ENCODE measurements at places on chromosomes 12 and 14. TPM values are rescaled to one million over a fixed set of nuclear protein-coding genes. Genes with fewer than 3 reads are reported as not detected.

DDX47 gene
- 59.2 TPM for total RNA-seq

SSPN gene
- 2.5 TPM for total RNA-seq

DNA sequence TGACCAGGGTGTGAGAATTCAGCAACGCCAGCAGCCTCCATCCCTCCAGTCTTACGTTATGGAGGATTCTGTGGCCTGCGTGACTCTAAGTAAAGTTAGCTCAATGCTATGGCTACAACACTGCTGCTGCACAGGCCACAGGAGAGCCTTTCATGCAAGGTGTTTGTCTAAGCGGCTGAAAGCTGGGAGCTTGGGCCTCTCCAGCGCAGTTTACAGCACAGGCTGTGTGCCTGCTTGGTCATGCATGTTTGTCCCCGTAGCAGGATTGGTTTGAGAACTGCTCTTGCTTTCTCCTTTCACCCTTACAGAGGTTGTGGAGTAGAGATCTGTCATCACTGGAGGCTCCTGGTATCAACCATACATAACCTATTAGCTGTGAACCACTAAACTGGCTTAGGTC, 113.1 kb upstream of the TMCC3 start:
- H3K4me3 ChIP-seq, result no peak overlapping the region
- no peak overlapping the region for H3K27ac ChIP-seq
- no peaks in the 10 kb centered on the region for H3K36me3 ChIP-seq
- no peak for DNase-seq

DNA sequence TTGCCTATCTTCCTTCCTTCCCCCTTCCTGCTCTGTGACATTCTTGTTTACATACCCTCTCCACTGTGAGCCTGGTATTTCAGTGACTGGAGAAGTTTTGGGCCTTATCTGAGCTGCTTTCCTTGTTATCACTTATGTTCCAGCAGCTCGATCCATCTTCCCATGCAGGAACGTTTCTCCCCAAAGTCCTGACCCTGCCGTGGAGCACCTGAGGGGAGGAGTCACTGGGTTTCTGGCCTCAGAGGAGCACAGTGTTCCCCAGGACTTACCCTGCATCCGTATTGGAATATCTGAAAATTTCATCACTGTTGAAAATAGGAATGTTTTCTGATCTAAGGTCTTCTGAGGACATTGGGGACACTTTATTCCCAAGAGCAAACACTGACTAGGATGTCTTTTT, 141.8 kb downstream of the CACNA1C start:
- H3K27me3 ChIP-seq, result no peaks in the 10 kb centered on the region
- H3K36me3 ChIP-seq, result no peaks in the 10 kb centered on the region
- no peak for DNase-seq

GRCh38 chr12:52903855-52904508, 894 bp downstream of the KRT8 start:
- H3K4me1 ChIP-seq, result peaks cover 49% of the 10 kb centered on the region
- H3K27ac ChIP-seq, result peak overlapping the region; percentile 93
- peak; percentile 67 for DNase-seq
- peak overlapping the region; percentile 92 for H3K4me3 ChIP-seq
- H3K27me3 ChIP-seq, result no peaks in the 10 kb centered on the region

DNA sequence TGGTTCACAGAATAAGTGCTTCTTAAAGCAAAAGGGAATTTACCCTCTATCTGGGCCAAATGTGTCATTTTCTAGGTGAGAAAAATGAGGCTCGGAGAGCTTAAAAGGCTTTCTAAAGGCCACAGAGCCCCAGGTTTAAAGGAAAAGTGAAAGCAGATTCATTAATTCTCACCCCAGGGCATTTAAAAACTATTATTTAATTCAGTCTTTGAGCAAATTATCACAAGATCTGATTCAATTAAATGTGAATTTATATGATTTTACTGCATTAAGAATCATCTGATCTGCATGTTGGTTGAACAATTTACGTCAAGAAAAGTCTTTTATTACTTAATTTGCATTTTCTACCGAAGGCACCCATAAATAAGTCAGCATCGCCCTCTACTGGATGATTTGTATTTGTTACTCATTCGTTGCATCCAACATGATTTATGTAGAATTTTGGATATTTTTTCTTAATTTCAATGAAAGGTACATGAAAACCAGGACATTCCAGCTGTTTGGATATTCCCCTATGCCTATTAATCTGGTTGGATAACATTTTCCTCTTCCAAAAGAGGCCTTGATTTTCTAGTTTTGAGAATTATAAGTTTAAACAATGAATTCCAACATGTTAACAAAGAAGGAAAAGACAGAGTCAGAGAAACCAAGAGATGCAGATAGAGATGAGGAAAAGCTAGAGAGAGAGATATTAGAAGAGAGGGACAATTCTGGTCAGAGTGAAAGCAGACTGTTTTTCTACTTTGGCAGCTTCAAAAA, 19.1 kb upstream of the DHRS7 start:
- H3K27me3 ChIP-seq, result no peaks in the 10 kb centered on the region
- no peak overlapping the region for H3K27ac ChIP-seq
- no peak for DNase-seq
- no peaks in the 10 kb centered on the region for H3K36me3 ChIP-seq
- peak overlapping the region; percentile 44 for H3K4me3 ChIP-seq
- peaks cover 14% of the 10 kb centered on the region for H3K4me1 ChIP-seq
